ENCODE measurements at places on chromosomes 2 and 18.

DNA sequence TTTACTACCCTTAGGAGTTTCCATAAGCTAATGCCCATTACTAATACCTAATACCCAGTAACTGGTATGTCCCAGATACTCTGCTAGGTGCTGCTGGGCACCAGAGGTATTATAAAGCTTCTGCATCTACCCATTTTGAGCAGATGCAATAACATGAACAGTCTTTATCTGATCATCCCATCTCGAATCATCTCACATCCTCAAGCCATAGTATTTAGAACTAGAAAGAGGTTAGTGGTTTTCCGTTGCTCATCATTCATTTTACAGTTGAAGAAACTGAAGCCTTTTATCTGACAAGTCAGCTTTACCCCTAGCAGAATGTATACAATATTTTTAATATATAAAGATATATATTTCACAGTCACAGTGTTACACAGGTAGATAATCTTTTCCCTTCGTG lies 99.1 kb upstream of the TCF4 start:
- DNase-seq = no peak

DNA sequence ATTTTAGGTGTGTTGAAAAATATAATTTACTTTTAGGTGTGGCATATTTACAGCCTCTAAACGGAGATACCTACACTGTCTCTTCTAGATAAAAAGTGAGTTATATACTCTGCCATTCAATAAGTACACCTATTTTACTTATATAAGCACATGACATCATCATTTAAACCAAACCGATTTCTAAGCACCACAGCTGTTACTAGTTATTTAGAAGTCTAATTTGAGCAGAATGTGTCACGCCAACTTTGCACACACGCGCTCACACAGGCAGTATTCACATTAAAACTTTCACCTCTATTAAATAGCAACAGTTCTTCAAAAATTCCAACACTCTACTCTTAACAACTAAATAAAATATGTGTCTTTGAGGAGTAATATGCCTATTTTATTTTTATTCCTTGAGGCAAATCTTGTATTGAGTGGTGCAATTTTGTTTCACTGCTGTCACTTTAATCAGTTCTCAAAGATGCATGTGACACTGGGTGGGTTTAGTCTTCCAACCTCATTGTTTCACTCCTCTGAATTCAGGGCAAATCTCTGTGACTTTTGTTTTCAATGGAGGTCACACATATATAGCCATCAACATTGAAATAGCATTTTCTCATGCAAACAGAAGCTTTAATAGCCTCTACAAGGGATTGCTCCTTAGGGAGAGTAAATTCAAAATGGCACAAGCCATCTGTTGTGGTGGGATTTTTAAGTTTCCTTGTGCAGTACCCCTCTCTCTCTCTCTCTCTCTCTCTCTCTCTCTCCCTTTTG lies 721.0 kb downstream of the PLCL1 start:
- peak; percentile 32 for DNase-seq

GRCh38 chr2:27400348-27401135 lies 8.8 kb downstream of the PPM1G start:
- DNase-seq = no peak

DNA sequence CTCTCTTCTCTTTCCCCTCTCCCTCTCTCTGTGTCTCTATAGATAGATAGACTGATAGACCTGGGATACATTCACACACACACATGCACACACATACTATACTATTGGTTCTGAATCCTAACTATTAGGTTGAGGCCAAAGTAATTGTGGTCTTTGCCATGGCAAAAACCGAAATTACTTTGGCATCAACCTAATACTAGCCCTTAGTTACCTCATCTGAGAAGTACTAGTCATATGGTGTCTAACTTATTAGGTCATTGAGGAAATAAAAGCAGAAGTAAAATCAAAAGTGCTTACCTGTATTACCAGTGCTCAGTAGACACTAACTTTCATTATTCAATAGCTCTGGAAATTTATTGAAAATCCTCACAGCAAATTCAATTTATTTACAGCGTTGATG lies 451.5 kb downstream of the EPHA4 start:
- no peak for DNase-seq

DNA sequence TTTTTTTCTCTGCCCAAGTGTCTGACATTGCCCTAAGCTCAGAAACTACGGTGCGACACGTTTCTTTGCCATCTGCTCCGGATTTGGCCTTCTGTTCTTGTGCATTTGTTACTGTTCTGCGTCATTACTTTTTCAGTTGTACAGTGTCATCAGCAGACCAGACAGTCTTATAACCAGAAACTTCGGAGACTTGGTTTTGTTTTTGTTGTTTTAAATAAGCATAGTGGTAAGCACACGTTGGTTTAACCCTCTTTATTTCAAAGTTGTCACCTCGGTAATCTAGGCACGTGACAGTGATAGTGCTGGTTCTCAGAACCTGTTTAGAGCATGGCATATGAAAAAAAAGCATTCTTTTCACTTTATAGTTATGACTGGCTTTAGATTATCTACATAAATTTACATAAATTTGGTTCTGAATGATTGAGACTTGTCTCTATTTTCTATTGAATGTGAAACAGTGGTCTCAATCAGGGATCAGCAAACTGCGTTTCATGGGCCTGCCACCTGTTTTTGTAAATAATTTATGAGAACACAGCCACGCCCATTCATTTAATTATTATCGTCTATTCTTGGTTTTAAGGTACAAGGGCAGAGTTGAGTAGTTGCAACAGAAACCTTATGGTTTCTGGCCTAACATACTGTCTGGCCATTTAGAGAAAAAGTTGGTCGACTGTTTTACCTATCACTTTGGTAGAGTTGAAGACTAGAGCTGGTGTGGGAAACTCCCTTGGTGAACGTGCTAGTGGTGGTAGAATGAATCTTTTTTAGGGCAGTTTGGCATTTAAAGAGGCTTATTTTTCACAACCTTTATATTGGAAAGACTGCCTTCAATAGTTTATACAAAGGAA lies 106.5 kb downstream of the ZNF532 start:
- no peak for DNase-seq

DNA sequence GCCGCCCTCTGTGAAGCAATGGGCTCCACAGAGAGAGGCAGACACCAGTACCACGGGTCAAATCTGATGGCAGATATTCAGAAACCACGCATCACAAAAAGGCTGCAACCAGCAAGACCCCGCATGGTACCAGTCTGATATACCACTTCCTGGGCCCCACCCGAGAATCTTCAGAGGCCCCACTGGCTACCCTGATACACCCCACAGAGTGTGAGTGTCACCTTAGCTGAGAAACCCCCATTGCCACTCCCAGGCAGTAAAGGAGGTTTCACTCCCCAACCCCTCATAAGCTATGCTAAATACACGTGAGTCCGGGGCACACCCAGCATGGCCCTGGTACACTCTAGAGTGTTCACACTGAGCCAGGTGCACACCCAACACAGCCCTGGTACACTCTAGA lies 160.0 kb downstream of the EIPR1 start:
- no peak for DNase-seq

DNA sequence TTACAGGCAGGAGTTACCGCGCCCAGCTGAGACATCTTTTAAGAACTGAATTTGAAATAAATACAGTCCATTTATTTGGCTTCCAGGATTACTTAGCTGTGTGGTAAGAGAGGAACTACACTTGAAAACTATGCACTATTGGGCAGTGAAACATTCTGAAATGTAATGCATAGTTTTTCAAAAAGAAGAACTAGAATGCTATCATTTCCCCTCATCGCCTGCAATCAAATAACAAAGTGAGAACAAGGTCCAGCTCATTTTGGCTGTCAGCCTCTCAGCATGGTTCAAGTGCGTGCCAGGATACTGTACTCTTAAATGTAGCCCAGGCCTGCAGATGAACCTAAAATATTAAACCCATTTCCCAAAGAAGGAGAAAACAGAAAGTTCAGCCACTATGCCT lies 76.6 kb upstream of the ARL5A start:
- no peak for DNase-seq

- DNase-seq = no peak
Measured at GRCh38 chr2:32773448-32773808, 145.6 kb downstream of the TTC27 start.

GRCh38 chr2:100972452-100972851 lies 29.6 kb upstream of the RPL31 start:
- DNase-seq = no peak

GRCh38 chr2:167237478-167237877 lies 349.2 kb downstream of the XIRP2 start:
- no peak for DNase-seq

- no peak for DNase-seq
Measured at GRCh38 chr2:241821460-241822263, 12.7 kb downstream of the NEU4 start.

DNA sequence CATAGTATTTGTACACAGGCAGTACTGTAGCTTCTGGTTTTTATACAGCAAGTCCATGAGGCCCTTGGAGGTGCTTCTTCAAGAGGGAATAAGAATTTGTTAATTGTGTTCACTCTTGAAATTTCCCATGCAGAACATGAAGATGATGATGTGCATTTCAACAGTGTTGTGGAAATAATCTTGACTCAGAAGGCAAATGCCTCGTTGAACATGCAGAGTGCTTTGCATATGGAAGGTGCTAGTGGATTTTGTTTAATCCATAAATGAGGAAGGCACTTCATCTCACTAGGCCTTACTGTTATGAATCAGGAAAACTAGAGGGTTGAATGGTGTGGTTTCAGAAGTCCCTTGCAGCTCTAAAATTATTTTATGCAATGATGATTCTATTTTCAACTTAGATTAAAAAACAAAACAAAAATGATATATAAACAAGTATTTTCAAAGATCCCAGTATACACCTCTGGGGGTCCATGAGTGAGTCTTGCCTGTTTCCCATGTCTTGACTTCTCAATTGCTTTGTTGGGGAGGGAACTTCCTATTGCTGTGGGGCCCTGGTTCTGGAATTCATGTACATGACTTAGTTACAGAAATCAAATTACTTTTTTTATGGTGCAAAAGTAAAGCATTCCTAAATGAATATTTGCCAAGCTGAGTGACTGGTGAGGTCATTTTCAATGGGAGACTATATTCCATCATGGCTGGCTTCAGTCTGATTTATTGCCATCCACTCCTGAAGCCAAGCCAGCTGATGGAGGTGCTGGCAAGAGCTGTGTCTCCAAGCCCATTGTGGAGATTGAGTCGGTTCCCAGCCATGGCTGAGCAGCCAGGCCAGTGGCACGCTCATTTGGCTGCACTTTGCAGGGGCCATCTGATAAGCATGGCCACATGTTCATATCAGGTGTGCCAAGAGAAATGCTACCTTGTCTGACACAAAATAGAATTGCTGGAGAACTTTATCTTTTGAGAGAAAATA lies 56.5 kb downstream of the MGAT5 start:
- DNase-seq = no peak

DNA sequence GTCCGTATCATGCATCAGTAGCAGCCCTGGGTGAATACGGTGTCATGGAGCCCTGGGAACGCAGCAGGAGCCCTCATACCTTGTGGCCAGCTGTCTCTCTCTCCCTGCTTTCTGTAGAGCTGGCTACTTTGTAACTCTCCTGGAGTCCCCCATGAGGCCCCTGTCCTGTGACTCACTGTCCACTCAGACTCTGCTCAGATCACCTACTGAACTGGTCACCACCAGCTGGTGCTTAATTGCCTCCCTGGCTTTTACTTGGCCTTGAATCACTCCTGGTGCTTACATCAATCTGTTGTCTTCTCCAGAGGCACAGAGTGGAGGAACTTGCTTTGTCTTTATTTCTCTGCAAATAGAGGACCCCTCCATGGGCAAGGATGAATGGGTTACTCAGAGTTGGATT lies 172.7 kb downstream of the HRH4 start:
- DNase-seq = no peak

- no peak for DNase-seq
Measured at GRCh38 chr2:23522726-23523372, 137.9 kb downstream of the KLHL29 start.

GRCh38 chr2:237885111-237885930 lies 25.9 kb downstream of the RAMP1 start:
- no peak for DNase-seq

- no peak for DNase-seq
Measured at GRCh38 chr2:7480431-7480830, 563.2 kb downstream of the RNF144A start.

GRCh38 chr2:173033084-173033483 lies 42.6 kb upstream of the MAP3K20 start:
- peak; percentile 81 for DNase-seq
